RWPE2 (cell line): ENCODE measurements at places on chromosomes 2 and 18.
A peak's percentile ranks its signal among the peaks of the same experiment; 100 is the strongest.

DNA sequence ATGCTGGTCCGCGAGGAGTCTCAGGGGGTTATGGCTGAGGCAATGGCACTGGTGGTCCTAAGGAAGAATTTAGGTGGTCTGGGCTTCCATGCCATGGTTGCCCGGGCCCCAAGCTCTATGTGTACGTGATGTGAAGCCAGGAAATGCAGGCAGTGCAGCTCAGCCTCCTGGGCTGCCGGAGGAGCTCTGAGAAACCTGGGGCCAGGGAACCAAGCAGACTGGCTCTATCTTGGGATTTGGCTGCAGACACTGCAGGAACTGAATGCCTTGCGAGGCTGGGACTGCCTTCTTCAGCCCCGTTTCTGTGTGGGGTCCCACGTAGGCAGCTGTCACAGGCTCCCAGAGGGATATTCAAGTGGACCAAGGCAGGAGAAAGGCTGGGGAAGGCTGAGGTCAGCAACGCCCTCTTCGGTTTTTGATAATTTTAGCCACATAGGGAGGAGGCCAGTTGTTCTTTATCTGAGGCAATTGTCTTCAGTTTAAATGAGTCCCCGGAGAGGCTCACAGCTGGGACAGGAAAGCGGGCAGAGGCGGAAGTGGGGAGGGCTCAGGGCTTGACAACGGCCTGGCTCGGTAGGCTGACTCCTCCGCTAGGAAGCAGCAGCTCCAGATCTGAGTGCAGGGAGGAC is 77.7 kb downstream of the RHOB start:
- DNase-seq = peak; percentile 23

DNA sequence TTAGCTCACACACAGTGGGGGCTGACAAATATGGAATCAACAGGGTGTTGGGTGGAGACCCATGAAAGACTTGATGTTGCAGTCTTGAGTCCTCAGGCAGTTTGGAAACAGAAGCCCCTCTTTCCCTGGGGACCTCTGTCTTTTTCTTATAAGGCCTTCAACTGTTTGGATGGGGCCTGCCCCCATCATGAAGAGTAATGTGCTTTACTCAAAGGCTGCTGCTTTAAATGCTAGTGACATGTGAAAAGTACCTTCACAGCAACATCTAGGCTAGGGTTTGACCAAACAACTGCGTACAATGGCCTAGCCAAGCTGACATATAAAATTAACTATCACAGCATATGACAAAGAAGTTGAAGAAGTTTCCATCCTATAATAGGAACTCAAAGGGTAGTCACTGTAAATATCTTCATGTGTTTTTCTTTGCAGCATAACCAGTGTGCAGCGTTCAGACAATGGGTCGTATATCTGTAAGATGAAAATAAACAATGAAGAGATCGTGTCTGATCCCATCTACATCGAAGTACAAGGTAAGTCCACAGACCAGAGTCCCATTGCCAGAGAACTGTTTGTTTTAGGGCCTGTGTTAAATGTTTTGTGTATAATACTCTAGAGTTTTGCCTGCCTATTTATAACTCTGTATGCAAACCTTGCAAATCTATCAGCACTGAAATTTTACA is 46.3 kb downstream of the MERTK start:
- DNase-seq = no peak

- DNase-seq = no peak
These were observed 67.5 kb downstream of the FASTKD2 start for GRCh38 chr2:206832873-206833272.

DNA sequence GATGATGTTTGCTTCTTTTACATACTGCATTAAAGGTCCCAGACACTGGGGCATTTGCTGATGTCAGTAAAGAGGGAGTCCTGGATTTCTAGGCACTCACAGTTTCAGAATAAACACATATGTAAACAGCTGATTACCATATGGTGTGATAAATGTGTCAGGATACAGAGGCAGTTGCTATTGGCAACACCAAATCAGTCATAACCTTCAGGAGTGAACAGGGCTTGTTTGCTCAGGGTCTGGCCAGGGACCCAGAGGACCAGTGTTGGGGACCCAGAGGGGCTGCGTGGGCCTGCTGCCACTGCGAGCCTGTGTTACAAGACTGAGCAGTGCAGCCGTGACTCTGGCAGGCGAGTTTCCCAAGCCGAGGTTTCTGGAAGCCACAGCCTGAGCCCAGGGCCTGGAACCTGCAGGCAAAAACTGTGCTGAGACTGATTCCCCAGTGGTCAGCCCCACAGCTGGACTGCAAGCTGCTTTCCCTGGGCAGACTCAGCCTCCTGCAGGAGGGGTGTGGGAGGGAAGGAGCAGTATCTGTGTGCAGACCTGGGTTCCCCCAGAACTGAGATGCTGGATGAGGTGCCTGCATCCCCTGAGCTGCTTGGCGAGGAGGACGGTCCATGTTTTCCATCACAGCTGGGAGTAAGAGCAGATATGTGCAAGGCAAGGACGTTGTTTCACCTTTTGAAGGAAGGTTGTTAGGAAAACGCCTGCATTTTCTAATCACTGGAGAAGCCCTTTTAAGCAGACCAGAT is 23.6 kb downstream of the ASAP2 start:
- DNase-seq = no peak

DNA sequence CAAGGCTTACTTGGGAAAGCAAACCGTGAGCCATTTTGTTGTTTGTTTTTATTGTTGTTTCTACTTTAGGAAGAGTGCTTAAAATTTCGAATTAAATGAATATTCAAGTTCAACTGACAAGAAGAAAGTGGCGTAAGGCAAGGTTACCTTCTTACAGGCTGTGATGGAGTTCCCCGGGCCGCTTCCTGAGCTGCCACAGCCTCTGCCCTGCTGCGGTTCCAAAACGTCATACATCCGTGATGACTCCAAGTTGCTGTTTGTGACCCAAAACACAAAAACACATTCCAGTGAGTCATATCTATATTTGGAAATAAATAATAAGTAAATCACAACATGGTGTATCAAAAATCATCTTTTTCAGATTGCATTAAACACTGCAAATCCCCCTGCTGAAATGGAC is 49.7 kb downstream of the SPHKAP start:
- no peak for DNase-seq
